ENCODE measurements at places on chromosomes 4 and X.

DNA sequence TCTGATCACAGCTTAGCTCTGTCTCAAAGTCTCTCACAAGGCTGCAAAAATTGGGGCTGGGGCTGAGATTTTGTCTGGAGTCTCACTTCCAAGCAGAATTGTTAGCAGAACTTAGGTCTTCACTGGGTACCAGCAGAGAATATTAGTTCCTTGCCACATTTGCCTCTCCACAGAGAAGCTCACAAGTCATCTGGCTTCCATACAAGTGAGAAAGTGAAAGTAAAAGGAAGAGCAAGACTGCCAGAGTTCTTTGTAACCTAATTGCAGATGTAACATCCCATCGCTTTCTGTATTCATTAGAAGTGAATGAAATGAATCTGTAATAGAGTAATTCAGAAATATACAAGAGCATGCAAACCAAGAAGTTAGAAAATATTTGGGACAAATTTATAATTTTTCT lies 624.1 kb upstream of the GNPDA2 start:
- DNase-seq = peak; percentile 43

DNA sequence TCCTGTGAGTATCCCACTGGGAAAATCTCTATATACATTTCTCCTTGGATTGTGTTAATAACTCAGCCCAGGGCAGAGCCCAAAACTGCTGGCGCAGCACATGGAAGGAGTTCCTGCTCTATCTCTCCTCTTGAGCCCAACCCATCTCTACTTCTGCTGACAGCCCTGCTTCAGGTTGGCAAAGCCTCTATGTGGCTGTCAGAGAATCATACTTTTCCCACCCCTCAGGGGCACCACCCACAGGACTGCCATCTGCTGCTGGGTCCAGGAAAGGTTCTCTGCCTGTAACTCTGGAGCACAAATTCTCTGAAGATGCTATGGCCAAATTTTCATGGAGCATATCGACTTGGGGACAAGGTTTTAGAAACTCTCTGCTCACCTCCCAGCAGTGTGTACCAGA lies 278.5 kb upstream of the EMCN start:
- DNase-seq = no peak

DNA sequence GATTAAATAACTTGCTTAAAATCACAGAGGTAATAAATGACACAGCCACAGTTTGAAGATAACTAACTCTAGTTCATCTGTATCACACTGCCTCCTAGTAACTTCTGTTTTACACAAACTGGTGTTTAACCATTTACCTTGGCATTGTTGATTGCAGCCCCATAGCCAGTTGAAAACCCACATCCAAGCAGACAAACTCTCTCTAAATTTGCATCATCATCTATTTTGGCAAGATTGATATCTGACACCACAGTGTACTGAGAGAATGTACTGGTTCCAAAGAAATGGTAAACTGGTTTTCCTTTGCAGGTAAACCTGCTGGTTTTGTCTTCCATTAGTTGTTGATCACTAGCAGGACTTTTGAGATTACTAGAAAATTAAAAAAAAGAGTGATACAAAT lies 7.8 kb downstream of the ADH4 start:
- no peak for DNase-seq

DNA sequence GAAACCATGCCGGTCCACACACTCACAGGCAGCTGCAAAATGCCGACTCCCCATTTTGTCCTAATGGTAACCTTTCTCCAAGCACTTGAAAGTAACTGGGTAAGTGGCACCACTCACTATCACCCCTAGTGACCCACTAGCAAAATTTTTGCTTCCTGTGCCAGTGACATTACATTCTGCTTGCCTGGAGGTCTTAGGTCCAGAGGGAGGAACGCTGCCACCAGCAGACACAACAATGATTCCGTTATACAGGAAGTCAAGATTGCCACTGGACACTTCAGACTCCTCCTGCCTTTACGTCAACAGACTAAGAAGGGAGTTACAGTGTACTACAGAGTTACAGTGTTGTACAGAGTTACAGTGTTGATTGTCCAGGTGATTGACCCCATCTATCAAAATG lies 11.8 kb upstream of the TMEM192 start:
- DNase-seq = no peak

DNA sequence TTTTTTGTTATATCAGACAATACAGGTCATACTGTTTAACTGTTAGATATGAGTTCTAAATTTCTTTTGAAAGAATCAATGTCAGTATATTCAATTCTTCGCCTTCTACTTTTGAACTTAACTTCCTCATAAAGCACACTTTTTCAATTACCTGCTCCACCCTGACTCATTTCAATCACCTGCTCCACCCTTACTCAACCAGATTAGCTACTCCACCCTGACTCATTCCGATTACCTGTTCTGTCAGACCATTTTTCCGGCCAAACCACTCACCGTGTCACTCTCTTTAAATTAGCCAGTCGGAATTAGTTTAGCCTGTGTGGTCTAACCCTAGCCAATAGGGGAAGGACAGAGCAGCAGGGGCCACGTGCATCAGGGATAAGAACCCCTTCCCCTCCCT lies 751.8 kb upstream of the POU3F4 start:
- no peak for DNase-seq

GRCh38 chr4:178387756-178388155 lies 945.5 kb upstream of the AGA start:
- DNase-seq = no peak

DNA sequence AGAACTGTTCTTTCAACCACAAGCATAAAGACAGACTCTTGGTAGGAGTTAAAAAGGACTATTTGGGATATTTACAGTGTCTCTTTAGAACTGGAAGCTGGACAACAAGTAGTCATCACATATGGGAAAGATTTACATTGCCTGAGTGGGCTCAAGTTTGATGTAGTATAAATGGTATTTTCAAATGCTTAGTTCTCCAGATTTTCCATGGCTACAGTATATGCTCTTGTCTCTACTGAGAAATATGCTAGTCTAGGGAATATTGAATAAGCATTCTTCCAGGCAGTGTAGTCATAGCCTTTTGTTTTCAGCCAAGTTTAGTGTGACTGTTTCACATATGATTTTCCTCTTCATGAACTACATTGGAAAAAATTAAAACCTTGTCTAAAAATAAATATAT lies 315.6 kb downstream of the ARHGAP24 start:
- no peak for DNase-seq

DNA sequence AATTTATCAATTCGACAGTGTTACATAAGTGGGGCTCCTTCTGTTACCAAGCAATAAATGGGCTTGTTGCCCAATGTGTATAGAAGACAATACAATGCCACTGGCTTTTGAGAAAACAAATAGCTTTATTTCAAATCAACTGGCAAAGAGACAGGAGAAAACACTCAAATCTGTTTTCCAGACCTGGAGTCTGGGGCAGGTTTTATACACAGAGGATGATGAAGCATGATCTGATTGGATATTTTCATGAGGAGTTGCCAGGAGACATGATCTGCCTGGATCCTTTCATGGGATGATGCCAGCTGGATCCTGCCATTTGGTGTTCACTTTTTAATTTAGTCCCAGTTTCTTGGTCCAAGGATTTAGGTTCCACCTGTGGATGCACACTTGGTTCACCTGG lies 287.9 kb downstream of the CXXC4 start:
- DNase-seq = no peak

Measured in A172 (cell line).